ENCODE measurements at places on chromosomes 1 and 21. TPM values are rescaled to one million over a fixed set of nuclear protein-coding genes. Genes with fewer than 3 reads are reported as not detected.
A peak's percentile ranks its signal among the peaks of the same experiment; 100 is the strongest.

The TPRG1L gene
- total RNA-seq: 43.1 TPM

DNA sequence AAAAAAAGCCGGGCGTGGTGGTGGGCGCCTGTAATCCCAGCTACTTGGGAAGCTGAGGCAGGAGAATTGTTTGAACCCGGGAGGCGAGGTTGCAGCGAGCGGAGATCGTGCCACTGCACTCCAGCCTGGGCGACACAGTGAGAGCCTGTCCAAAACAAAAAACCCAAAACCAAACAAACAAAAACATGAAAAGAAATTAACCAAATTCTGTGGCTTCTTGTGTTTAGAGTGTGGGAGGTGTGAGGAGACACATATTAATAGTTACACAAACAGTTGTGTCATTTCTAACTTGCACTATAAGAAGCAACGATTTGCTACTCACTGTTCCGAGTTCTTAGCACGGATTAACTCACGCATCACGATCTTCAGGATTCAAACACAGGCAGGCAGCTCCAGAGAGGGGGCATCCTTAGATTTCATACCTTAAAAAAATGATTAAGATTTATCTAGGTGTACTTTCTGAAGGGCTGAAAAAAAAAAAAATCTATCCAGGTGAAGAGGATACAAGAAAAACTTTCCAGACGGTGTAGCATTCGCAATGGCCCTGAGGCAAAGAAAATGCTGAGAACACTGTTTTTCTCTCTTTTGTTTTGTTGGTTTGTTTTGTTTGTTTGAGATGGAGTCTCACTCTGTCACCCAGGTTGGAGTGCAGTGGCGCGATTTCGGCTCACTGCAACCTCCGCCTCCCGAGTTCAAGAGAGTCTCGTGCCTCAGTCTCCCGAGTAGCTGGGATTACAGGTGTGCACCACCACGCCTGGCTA lies 713 bp upstream of the HMGCL start:
- DNase-seq: no peak

The CHIA gene
- not detected for total RNA-seq

The CYP4A22 gene
- total RNA-seq: not detected

- DNase-seq: no peak
Observed at GRCh38 chr21:43974791-43975468, 37.2 kb upstream of the TRAPPC10 start.

DNA sequence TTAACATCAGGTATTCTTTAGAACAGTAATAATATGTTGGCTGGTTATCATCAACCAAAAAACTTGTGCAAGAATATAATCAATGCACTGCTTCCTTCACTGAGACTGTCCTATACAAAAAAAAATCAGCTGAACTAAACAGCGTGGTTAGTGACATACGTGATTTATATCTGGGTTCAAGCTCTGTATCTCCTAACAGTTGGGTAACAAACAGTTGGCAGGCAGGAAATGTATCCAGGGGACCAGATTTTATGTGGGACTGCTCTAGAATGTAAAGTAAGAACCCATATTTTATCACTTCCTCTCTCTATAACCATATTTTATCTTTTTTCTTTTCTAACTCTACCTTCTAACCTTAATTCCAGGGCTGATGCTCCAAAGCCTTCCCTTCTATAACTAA lies 8.0 kb downstream of the ACBD6 start:
- DNase-seq: no peak

DNA sequence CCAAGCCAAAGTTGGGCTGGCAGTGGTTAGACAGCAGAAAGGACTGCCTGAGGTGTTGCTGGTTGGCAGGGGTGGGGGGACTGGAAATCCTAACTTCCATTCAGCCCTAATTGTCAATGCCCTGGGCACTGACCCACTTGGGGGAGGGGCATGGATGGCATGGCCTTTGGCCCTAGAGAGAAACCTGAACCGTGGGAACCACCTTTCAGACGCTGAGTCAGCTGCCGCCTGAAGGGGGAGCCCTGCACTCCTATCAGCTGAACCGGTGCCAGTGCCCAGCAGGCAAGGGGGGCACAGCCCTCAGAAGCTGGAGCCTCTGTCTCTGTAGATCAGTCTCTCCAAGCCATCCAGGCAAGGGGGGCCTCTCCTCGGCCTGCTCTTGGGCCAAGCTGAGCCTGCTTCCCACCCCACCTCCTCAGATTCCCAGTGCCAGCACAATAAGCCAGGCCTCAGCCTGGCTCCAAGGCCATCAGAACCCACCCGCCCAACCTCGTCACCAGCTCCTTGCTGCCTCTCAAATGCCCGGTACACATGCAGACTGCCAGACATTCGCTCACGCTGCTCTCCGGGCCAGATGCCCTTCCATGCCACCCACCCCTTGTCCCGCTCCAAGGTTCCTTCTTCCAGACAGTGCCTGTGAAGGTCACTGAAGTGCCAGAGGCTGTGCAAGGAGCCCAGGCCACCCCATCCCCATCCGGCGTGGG lies 11.6 kb downstream of the TINAGL1 start:
- peak; percentile 89 for DNase-seq

The TARS2 gene
- 19.8 TPM for total RNA-seq

The TP73 gene
- total RNA-seq: 11.1 TPM

DNA sequence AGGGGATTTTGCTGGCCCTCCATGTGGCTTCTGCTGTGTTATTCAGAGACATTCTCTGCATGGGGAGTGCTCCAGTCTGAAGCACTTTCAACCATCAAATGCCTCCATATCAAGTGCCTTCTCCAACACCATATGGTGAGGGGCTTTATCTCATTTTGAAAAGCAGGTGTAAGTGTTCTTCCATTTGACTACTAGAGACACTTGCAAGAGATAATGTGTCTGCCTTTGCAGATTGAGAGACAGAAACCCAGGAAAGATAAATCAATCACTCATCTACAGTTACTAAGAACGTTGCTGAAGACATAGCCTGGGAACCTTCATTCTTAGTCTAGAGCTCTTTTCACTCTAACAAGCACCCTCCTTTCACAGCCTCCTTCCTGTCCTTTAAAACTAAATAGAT lies 29.5 kb upstream of the REG4 start:
- DNase-seq: no peak

DNA sequence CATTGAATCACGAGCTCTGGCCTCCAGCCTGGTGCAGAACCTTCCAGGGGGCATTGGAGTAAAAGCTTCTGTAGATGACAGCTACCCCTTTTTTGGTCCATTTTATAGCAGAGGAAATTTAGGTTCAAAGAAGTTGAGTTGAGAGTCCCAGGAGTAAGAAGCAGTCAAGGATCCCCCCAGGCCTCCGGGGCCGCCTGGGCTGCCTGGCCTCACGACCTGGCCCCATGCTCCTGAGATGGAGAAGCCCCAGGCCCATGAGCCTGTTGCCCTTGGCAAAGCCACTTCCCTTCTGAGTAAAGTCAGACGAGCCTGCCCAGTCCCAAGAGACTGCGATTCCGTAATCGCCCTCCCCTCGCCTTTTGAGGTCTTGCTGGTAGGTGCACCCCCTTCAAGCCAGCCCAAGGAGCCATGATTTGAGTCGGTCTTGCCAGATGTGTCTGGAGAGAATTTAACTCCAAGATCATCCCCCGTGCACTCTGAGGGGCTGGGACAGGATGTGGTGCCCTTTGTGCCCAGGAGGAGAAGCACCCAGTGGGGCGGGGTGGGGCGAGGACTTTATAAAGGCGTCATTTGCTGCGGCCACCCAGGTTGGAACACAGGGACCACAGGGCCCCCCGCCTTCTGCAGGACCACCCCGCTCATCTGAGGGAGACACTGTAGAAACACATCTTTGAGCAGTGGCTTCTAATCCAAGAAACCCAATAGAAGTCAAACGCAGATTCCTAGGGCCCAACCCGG lies 30.1 kb downstream of the PDE9A start:
- DNase-seq: no peak

DNA sequence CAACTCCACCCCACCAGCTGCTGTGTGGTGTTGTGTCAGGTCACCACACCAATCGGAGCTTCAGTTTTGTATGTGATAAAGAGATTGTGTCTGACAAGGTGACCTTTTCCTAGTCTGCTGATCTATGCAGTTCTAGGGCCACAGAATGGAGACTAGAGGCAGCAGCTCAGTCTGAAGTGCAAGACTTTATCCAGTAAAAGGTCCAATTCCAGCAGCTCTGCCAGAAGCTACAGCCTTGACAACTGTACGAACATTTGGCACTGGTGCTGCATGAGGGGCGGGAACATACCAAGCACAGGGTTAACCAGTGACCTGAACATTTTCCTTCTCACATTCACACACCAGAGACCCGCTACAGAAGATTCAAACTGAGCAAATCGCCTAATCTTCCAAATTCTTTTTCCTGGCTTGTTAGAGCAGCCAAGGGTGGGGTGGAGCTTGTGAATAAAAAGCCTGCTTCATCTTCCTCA lies 9.3 kb downstream of the FMO1 start:
- no peak for DNase-seq

- no peak for DNase-seq
Observed at GRCh38 chr1:114117654-114118053, 36.0 kb downstream of the SYT6 start.

GRCh38 chr1:87149241-87150041 lies 179.2 kb upstream of the LMO4 start:
- no peak for DNase-seq

GRCh38 chr1:190949939-190950338 lies 472.3 kb upstream of the BRINP3 start:
- no peak for DNase-seq

GRCh38 chr1:206663832-206664652 lies 20.7 kb upstream of the MAPKAPK2 start:
- peak; percentile 73 for DNase-seq

DNA sequence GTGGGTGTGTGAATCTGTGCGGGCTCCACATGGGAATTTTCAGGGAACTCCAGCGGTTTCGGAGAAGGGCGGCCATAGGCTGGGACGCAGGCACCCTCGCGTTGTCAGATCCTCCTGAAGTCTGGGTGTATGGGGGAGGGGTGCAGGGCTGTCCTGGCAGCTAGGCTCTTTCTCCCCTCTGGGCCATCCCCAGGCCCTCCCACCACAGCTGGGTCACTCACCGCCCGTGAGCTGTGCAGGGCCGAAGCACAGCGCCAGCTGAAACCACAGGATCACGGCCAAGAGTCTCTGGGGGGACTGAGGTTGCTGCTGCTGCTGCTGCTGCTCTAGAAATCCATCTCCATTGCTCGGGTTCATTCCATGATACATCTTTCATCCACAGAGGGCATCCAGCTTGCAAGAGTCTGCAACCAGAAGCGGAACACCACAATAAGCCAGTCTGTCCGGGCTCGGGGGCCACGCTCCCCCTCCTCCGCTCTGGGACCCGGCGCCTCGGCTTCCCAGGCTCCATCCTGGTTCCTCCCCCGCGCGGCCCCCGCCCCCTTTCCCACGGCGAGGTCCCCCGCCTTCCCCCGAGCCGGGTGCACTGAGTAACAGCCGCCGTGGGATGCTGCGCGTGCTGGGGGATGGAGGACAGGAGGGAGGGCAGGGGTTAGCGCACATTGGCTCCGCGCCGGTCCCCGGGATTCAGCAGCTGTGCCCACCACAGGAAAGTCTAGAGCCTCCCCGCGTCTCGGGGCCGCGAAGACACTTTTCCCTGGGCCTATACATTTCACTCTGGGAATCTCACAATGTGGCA lies 720 bp downstream of the SUSD4 start:
- no peak for DNase-seq

The L1TD1 gene
- not detected for total RNA-seq

DNA sequence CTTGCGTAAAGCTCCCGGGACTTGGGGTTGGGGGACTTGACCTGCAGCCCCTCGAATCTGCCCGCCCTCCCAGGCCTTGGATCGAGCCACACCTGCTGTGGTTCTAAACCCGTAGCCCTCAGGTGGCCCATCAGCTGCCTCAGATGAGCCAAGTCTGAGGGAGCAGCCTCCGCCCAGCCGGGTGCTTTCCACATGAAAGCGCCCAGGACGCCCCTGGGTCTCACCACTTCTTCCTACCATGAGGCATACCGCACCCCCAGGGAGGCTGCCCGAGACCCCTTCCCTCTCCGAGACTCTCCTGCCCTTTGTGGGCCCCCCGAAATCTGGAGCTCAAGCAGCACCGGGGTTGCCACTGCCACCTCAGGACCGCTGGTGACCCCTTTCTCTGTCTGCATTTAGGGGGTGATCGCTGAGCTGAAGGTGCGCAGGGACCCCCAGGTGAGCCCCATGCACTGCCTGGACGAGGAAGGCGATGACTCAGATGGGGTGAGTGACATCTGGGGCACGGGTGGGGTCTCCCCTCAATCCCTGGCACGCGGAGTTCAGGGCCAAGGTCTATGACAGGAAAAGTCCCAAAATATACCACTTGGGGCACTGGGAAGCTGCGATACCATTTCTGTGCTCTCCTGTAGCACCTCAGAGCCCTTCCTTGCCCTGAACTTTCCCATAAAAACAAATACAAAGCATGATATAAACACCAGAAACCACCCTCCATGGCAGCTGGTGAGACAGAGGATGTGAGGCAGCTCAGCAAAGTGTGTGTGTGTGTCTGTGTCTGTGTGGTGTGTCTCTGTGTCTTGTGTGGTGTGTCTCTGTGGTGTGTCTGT lies 68.5 kb downstream of the SLC19A1 start:
- DNase-seq: no peak

GRCh38 chr1:184020855-184021254 lies 16.7 kb downstream of the COLGALT2 start:
- DNase-seq: no peak

The IRF6 gene
- 30.2 TPM for total RNA-seq

- DNase-seq: peak; percentile 17
Observed at GRCh38 chr1:230747127-230747730, at the start of gene CAPN9. TSS of gene CAPN9 (plus strand) at chr1:230747388. CDS start at chr1:230747497, 109 bp downstream.

- DNase-seq: no peak
Observed at GRCh38 chr1:15762546-15762945, 4.0 kb downstream of the FBLIM1 start.

DNA sequence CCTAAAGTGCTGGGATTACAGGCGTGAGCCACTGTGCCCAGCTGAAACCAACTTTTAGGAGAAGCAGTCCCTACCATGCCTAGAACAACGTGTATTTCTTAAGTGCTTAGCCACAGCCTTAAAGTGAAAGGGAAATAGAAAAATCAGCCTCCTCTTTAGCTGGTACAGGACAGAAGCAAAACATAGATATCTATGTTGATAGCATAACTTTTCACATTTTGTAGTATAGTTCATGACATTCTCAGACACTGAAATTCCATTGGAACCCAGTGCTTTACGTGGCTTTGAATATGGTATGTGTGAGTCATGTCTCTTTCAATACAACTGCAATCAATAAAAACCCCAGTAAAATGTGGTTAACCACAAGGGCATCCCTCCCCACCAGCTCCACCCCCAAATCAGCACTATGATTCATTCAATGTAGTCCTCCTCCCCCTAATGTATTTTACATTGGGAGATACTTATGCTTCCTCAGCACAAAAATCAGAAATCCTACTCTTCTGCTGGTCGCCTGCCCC lies 32.1 kb downstream of the TGFB2 start:
- DNase-seq: peak; percentile 92

GRCh38 chr1:199929556-199929955 lies 98.0 kb upstream of the NR5A2 start:
- DNase-seq: no peak

The TMIGD3 gene
- not detected for total RNA-seq

GRCh38 chr1:199756066-199756465 lies 271.4 kb upstream of the NR5A2 start:
- DNase-seq: no peak

The C8A gene
- not detected for total RNA-seq

The OR2M5 gene
- not detected for total RNA-seq

GRCh38 chr1:105427543-105427942 lies 1628.9 kb upstream of the PRMT6 start:
- DNase-seq: no peak

GRCh38 chr1:1137256-1138045 lies 21.6 kb upstream of the C1orf159 start:
- peak; percentile 63 for DNase-seq

GRCh38 chr1:22722901-22723550 lies 12.4 kb downstream of the EPHB2 start:
- no peak for DNase-seq
